DMS153 (cell line): ENCODE measurements at places on chromosomes 12 and 14.

DNA sequence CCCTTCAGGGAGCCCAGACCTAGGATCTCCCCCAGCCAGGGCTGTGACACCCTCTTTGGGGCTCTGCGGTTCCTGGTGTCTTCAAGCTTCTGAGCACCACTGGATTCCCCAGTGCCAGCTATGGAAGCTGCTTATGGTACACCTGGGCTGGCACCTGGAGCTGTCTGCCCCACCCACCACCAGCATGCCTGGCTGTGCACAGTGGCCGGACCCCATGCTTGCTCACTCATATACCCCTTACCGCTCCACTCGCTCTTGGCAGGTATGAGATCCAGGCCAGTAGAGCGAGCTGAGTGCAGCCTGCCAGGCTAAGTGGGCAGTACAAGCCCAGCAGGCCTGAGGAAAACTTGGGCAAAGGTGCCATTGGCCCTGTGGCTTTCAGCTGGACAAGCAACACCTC is 114.0 kb downstream of the DACT1 start:
- DNase-seq, result no peak

DNA sequence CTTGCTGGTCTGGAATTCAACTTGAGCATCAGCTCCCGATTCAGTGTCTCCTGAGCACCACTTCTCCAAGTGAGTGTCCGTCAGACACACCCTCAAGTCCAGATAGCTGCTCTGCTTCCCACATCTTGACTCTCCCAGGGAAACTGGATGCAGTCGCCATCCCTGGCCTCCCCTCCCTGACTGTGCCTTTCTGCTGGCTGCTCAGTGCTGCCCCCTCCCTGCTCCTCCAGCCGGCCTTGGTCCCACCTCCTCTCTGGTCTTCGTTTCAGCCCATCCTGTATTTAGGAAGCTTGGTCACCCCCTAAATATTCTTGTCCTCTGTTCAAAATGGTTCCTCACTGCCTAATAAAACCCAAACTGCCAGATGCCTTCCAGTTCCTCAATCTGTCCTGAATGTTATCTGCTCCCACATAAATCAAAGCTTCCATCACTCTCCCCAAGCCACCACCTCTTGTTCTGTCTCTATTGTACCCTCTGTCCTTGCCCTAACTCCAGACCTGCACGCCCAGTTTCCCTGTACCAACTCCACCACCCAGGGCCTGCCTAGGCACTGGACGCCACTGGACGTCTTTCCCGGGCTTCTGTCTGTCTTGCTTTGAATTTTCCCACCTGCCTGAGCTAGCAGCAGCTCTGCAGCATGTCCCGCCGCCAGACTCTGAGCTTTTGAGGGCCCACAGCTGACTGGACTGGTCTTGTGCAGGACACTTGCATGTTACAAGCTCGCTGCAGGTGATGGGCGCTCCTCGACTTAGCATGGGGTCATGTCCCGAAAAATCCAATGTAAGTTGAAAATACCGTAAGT is 33.8 kb downstream of the CCDC92 start:
- no peak for DNase-seq

- no peak for DNase-seq
Observed at GRCh38 chr12:127652281-127652680, 614.7 kb upstream of the TMEM132C start.

DNA sequence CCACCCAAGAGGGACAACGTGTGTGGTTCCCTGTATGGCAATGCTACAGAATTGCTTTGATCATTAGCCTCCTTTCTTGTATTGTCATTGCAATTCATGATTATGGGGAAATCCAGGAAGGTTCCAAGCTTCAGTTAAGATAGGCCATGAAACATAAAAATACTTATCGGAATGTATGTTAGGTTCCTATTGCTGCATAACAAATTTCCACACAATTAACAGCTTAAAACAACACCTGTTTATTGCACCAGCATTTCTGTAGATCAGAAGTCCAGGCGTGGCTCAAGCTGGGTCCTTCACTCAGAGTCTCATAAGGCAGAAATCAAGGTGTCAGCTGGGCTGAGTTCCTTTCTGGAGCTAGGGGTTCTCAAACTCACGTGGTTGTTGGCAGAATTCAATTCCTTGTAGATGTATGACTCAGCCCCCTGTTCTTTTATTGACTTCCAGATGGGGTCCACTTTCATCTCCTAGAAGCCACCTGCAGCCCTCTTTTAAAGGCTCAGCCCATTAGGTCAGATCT is 365.6 kb upstream of the TMPO start:
- no peak for DNase-seq

- DNase-seq, result no peak
Observed at GRCh38 chr14:52348279-52348678, 34.2 kb downstream of the PTGER2 start.
